ENCODE measurements at places on chromosomes 3 and 15.

DNA sequence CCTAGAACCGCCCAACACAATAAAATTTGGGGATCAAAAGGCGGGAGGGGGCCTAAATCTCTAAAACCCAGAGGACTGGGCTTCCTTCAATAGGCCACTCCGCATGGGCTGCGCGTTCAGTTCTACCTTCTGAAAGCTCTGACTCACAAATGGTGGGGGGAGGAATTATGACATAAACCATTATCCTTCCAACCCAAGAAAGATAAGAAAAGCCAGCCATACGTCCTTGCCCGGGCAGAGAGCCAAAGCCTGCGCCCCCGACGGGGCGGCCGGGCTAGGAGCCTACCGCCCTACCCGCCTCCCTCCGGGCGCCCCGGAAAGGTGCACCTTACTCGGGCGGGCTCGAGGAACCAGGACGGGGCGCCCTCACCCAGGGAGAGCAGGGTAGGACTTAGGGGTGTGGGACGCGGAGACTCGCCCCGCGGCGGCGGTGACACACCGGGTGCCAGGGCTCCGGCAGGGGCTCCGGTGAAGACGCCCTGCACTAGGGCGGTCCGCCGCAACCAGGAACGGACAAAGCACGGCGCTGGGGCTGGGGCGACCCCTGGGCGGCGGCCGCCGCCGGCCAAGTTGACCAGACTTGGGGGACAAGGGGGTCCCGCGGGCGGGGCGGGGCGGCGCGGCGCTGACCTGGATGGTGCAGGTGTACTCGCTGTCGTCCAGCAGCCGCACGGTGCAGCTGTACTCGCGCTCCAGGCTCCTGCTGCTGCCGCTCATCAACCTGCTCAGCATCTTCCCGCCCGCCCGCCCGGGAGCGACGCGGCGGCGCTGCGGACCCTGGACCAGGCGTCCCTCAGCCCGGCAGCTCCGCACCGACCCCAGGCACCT lies 534 bp downstream of the FRMD5 start:
- DNase-seq = no peak

- DNase-seq = no peak
Measured at GRCh38 chr3:116981089-116981488, 271.5 kb downstream of the TUSC7 start.

DNA sequence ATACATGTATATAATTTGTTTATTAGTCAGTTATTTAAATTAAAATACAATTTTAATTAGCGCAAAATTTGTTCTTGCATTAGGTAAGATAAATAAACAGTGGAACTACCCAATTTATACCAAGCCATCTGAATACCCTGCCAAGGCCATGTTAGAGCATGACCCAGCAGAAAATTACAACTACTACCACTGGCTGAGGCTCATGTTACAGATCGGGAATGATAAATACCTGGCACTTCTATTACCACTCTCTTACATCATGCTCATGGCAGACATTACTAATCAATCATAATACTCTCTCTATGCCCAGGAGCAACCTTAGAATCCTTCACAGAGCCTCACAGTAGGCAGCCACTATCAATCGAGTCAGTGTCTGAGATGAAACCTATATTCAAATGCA lies 21.2 kb upstream of the LMOD3 start:
- DNase-seq = no peak

- DNase-seq = no peak
Measured at GRCh38 chr3:191342411-191342810, 12.1 kb upstream of the UTS2B start.

DNA sequence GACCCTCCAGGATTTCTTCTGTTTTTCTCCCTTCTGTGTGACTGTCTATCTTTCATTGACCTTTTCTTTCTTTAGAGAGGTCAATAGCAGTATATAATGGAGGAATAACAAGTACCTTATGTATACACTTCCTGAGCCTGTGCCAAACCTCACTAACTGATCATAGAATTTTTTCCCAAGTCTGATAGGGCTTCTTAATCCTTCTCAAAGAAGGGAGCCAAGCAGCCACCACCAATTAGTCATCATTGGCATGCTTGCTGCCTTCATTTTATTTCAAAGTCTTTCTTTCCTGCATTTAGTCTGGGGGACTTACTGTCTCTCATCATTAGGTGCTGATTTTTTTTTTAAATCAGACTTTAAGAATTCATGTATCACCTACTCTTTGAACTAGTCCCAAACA lies 327.0 kb downstream of the FEZF2 start:
- no peak for DNase-seq

DNA sequence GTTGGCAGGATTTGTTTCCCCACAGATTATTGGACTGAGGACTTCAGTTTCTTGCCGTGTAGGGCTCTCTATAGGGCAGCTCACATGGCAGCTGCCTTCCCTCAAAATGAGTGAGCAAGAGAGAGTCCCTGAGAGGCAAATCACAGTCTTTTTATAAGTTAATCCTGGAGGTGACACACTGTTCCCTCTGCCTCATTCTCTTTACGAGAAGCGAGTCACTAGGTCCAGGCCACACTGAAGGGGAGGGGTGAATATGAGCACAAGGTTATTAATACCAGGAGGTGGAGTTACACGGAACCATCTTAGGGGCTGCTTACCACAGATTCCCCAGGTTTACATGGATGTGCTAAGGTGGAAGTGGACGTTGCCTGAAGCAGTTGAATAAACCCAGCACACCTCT lies 77.0 kb downstream of the LPP start:
- DNase-seq = no peak

DNA sequence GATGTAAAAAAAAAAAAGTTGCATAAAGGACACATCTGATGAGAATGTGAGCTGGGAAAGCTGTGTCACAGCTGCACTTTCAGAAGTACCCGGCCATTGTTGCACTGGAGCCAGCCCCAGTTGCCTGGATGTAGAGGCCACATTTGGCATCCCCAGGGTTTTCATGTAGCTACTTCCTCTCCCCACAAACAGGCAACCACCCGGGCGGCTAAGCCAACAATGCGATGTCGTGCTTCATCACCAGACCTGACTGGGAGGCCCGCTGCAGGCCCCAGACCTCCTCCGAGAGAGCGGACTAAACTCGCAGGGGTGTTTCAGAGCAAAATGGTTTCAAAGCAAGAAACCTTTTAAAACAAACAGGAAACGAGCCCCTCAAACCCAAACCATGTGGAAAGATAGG lies 142.3 kb downstream of the TMCO5A start:
- no peak for DNase-seq

- peak; percentile 44 for DNase-seq
Measured at GRCh38 chr15:80404057-80404760, at the start of gene ARNT2. ARNT2 (plus strand) TSS chr15:80404382; CDS start chr15:80404516, 134 bp downstream.

DNA sequence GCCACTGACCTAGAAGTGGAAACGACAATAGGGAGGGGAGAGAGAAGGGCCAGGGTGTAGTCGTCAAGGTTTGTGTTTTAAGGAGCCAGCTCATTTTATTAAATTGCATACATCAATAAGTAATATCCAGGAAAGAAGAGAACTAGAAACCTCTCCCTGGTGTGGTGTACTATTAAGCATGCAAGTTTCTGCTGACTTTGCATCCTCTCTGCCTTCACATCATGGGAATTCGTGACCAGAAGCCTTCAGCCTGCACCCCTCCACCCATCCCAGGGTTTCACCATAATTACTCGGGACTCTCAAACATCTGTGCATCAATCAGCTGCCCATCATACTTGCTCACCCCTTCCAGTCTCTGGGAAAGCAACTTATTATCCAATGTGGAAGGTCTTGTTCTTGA lies 70.9 kb upstream of the UBE3A start:
- no peak for DNase-seq

GRCh38 chr3:195001261-195001660 lies 269.7 kb downstream of the XXYLT1 start:
- DNase-seq = no peak

DNA sequence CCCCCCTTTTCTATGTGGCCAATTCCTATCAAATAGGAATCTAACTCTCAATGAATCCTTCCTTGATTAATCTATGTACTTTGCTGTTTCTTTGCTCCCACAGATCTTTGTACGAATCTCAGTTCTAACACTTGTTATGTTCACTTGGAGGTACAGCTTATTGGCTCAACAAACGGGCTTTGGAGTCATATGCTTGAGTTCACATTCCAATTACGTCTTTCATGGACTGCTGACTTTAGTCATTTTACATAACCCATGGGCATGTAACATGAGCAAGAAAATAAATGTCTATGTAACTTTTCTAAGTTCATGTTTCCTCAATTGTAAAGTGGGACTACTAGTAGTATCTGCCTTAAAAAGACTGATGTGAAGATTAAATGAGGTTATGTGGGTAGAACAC lies 123.2 kb upstream of the TBC1D5 start:
- DNase-seq = no peak
